ENCODE measurements at places on chromosomes 16 and 17.

DNA sequence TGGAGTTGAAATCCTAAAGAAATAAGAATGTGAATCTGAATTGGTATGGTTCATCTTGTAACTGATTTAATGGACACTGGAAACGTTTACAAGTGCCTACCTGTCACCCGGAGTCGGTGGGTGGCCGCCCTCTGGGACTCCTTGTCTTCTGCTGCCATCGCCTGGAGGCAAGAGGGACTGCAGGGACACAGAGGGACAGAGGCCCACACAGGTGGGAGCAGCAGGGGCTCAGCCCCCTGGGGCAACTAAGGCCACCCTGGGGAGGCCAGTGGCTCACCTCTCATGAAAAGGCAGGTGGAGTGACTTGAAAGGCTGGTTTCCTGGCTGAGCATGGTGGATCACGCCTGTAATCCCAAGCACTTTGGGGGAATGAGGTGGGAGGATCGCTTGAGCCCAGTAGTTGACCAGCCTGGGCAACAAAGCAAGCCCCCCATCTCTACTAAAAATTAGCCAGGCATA lies 23.2 kb downstream of the TMEM92 start:
- DNase-seq, result peak; percentile 76

DNA sequence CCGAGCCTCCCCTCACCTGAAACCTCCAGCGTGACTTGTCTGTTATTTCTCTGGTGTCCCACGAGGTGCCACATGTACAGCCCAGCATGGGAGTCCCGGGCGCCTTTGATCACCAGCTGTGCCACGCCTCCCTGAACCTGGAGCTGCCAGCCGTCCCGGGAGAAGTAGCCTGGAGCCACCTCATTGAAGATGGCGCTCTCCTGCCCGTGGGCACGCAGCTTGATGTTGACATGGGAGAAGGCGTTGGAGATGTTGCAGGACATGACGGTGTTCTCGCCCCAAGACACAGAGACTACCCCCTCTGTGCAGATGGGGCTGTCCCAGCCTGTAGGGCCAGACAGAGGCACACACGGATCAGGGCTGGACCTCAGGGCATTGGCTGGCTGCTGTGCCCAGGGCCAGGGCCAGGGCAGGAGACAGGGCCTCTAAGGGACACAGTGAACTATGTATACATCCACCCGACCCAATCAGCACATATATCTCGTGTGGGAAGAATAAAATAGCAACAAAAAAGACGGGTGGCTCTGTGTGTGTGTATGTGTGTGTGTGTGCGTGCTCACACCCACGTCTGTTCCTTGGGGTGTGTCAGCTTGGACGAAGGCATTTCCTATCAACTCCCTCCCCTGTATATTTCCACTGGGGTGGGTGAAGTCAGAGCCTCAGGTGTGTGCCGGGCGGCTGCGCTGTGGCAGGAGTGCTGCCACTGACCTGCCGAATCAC lies 7.3 kb upstream of the CD7 start:
- no peak for DNase-seq

DNA sequence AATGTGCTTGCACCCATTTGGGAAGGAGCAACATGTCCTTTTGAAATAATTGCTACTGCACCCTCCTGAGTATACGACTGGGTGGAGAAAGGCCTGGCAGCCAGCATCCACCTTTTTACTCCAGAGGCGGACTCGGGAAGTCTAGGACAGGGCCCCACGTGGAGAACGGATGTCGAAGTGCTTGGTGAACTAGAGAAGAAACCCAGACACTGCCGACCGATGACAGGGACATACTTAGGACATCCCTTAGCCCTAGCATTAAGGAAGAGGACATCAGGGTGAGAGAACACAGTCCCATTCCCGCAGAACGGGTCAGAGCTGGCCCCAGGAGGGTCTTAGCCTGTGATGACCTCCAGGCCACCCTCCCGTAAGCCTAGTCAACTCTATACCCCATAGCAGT lies 3.8 kb downstream of the YBX2 start:
- DNase-seq, result no peak

- no peak for DNase-seq
Measured at GRCh38 chr17:31554930-31555329, 163.5 kb downstream of the RAB11FIP4 start.

- no peak for DNase-seq
Measured at GRCh38 chr16:8505327-8505991, 84.9 kb downstream of the TMEM114 start.

- peak; percentile 33 for DNase-seq
Measured at GRCh38 chr16:21626659-21627277, 25.6 kb downstream of the IGSF6 start.

DNA sequence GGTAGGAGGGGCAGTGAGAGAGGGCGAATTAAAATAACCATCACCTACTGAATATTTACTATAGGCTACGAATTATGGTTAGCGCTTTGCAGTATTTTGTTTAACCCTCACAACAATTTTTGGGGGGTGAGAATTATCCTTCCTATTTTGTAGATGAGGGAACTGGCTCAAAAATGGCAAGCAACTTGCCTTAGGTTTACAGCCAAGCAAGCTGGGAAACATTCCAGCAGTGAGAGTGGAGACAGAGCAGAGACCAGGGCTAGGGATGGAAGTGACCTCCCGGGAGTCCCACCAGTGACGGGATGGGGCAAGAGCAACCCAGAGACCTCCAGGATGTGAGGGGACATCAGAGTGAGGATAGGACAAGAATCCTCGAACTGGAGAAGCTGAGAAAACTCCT lies 352 bp upstream of the VMO1 start:
- no peak for DNase-seq

DNA sequence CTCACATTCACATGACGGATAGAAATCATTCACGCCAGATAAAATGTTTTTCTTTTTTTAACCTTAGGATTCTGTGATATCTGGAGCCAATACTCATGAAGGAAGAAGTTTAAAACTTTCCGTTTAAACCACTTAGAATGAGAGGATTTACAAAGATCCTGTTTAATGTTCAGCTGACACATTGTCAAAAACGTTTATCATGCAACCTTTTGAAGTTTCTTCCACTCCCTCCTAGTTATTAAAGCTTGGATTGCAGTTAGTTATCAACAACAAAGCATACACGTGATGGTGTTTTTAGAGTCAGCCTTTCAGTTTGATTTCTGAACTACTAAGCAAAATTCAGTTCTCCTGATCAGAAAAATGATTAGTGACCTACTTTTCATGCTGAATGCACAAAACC lies 143.3 kb upstream of the AXIN2 start:
- DNase-seq, result no peak

- no peak for DNase-seq
Measured at GRCh38 chr17:61323909-61324868, 75.5 kb upstream of the TBX2 start.

DNA sequence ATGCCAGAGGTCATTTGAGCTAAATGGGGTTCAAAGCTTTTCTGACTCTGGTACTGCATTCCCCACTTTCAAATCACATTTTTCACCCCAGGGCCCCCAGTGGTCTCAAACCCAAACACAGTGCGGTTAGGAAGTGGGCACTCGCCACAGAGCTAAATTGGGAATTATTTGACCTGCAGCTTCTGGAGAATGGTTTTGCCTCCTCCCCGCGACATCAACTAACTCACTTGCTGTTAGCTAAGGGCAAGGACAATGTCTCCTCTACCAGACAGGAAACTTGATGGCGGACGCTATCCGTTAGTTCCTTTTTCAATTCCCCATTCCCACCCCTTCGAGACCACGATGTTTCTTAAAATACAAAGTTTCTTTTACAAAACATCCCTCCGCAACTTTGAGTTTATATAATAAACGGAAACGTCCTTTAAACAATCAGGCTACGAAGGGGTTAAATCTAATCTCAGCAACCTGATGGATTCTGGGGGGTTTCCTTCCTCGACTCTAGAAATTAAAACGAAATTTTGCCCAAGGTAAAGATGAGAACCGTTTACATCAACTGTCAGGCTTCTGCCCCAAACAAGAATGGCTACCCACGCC lies 500 bp upstream of the KAT7 start:
- no peak for DNase-seq

- no peak for DNase-seq
Measured at GRCh38 chr17:41822216-41823140, 9.7 kb downstream of the FKBP10 start.

DNA sequence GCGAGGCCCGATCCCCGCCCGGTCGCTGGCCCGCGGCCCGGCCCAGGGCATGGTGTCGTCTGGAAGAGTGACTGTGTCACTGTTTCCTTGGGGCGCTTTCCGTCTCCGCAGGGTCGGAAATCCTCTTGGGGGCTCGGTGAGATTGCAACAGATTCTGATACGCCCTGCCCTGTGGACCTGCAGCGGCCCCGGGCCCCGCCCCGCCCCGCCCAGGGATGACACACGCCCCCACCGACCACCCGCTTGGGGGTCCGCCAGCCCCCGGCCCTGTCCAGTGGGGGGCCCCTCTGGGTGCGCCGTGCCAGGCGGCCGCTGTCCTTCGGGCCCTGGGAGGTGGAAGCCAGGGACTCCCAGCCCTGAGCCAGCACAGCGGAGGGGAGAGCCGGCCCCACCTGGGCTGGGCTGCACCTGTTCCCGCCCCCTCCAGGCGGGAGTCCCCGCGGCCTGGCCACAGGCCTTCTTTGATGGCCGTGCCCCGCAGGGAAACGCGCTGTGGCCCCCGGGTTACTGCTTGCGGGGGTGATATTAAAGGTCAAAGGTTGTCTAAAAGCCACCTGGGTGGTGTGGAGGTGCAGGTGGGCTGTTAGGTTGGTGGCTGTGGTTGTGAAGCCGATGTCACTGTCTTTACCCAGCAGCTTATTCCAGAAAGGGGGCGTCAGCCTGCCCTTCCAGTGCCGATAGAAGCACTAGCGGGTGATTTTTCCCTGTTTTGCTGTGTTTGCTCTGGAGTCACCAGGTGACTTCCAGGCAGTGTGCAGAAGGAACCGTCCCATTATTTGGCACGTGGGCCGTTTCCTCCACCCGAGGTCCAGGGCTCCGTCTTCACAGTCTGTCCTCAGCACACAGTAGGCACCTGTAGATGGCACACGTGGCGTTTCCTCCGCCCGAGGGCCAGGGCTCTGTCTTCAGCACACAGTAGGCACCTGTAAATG lies 752 bp downstream of the TBC1D24 start:
- peak; percentile 34 for DNase-seq

- DNase-seq, result no peak
Measured at GRCh38 chr16:10776280-10776679, 32.6 kb downstream of the NUBP1 start.

DNA sequence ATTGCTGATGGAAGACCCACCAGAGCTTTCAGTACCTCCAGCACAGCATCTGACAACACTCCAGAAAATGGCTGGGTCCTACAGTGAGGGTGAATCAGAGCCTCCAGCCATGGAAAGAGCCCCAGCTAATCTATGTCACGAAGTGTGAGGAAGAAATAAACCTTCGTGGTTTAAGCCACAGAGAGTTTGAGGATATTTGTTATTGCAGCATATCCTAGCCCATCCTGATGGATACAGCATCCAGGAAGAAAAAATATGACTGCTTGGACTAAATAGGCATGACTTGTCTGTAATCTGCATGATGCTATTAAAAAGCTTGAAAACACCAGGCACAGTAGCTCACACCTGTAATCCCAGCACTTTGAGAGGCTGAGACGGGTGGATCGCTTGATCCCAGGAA lies 13.3 kb upstream of the CCL17 start:
- no peak for DNase-seq

- DNase-seq, result peak; percentile 90
Measured at GRCh38 chr16:70523076-70523742, at the start of gene COG4. Gene COG4, minus strand, starts transcription at chr16:70523554. Its CDS starts 11 bp downstream, at chr16:70523543.

- DNase-seq, result no peak
Measured at GRCh38 chr17:20612635-20613034, 33.1 kb downstream of the CDRT15L2 start.

DNA sequence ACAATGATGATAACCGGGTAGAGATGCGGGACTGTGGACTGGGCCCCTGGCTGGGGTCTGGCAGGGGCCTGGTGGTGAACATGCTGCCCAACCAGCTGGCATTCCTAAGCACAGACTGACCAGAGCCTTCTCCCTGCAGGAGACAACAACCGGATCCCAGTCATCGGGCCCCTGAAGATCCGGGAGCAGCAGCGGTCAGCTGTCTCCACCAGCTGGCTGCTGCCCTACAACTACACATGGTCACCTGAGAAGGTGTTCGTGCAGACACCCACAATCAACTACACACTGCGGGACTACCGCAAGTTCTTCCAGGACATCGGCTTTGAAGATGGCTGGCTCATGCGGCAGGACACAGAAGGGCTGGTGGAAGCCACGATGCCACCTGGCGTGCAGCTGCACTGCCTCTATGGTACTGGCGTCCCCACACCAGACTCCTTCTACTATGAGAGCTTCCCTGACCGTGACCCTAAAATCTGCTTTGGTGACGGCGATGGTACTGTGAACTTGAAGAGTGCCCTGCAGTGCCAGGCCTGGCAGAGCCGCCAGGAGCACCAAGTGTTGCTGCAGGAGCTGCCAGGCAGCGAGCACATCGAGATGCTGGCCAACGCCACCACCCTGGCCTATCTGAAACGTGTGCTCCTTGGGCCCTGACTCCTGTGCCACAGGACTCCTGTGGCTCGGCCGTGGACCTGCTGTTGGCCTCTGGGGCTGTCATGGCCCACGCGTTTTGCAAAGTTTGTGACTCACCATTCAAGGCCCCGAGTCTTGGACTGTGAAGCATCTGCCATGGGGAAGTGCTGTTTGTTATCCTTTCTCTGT lies 5.1 kb upstream of the SLC7A6 start:
- DNase-seq, result no peak

- no peak for DNase-seq
Measured at GRCh38 chr16:3050487-3050886, 4.1 kb downstream of the MMP25 start.

- peak; percentile 56 for DNase-seq
Measured at GRCh38 chr17:732902-733720, 715 bp downstream of the TLCD3A start.

GRCh38 chr17:18182978-18183333 lies 672 bp upstream of the ALKBH5 start:
- peak; percentile 82 for DNase-seq

DNA sequence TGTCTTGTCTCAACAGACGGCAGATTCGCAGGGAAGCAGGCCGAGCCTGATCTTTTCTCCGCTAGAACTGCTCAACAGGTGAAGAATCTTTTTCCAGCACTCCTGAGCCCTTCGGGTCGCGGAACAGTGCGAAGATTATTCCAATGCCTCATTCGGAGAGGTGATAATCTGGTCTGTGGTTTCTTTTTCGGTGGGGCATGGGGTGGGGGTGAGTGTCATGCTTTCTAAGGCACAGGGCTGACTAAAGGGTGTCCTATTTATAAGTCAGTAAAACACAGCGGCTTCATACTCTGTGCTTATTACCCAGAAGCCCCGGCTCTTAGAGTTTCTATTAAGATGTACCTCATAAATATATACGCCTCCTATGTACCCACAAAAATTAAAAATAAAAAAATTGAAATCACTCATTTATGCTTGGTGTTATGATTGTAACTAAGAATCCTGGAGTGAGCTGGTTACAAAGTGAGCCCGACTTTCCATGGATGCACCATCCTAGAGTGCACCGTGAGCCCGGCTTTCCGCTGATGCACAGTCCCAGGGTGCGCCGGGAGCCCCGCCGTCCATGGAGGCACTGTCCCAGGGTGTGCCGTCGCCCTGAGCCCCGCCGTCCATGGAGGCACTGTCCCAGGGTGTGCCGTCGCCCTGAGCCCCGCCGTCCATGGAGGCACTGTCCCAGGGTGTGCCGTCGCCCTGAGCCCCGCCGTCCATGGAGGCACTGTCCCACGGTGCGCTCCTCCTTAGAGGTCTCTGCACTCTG lies 164.9 kb downstream of the IRX3 start:
- no peak for DNase-seq
